Nasal cavity respiratory epithelium epithelial cell of viscerocranial mucosa (primary cell): ENCODE measurements at places on chromosomes 12 and 14. TPM values are rescaled to one million over a fixed set of nuclear protein-coding genes. Genes with fewer than 3 reads are reported as not detected.

The ERP29 gene
- 74.6 and 90.6 TPM in 2 replicates for total RNA-seq

The PRB2 gene
- not detected in 2 replicates for total RNA-seq

The FZD10 gene
- 1.00 and 7.5 TPM in 2 replicates for total RNA-seq

The PCK2 gene
- total RNA-seq: 137 and 156 TPM in 2 replicates

The MYRFL gene
- total RNA-seq: 0.34 and 0.43 TPM in 2 replicates

The BICDL1 gene
- total RNA-seq: 15.7 and 46.9 TPM in 2 replicates
